ENCODE measurements at places on chromosomes 11 and 22.

- no peak for DNase-seq
Measured at GRCh38 chr22:43338766-43339345, 4.3 kb downstream of the SCUBE1 start.

DNA sequence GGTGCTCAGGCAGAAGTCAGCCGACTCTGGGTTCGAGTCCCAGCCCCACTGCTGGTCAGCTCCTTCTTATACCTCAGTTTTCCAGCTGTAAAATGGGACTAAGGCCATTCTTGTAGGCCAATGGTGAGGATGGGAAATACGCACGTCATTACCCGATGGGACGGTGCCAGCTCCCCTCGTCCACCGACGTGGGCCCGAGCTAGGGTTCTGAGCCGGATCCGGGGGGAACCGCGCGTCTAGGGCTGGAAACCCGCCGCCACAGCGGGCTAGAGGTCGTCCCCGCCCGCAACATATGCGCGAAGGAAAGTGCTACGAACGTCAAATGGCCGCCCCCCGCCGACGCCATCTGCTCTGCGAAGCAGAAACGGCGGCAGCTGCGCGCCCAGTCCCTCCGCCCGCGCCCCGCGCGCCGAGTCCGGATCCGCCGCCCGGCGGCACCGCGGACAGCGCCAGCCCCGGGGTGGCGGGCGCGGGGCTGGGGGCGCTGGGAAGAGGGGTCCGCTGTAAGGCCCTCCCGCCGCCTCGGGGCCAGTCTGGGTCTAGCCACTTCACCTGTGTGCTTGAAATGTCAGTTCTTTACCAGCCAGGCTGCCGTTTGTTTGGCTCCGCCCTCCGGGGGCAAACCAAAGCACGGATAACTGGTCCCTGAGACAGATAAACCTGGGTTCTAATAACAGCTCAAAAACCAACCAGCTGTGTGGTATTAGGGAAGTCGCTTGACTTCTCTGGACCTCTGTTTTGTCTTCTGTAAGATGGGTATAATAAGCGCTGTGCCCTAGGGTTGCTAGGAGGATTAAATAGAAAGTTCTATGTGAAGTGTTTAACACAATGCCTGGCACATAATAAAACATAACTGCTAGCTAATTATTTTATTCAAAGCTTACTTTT is 103.5 kb upstream of the RCN1 start:
- no peak for DNase-seq

DNA sequence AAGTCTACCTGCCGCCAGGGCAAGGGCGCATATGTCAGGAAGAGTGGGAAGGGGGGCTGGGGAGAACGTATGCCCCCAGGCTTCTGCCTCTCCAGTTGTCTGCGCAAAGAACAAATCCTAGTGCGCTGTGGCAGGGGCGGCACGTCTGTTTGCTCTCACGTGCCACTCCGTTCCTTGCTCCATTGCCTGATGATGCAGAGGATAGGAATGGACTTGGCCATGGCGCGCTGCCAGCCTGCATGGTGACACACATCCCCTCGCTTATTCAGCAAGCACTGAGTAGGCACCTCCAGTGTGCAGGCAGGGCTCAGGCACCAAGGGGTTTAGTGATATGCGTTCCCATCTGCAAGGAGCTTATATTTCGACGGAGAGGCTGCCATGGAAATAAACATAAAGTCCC is 45.4 kb upstream of the SLC22A12 start:
- peak; percentile 7 for DNase-seq

DNA sequence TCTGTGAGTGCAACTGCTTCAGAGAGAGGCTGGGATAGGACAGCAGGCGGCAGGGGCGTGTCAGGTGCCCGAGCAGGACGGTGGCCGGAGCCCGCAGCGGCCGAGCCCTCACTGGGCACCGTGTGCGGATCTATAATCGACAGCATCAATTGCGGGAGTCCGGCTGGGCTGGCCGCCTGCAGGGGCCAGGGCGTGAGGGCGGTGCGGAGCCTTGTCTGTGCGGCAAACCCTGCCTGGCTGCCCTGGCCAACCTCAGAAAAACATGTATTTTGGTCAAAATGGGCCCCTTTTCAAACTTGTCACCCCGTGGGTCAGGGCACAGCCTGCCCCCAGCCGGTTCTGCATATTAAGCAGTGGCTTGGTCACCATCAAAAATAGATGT is 91.3 kb upstream of the KCNQ1OT1 start:
- no peak for DNase-seq

DNA sequence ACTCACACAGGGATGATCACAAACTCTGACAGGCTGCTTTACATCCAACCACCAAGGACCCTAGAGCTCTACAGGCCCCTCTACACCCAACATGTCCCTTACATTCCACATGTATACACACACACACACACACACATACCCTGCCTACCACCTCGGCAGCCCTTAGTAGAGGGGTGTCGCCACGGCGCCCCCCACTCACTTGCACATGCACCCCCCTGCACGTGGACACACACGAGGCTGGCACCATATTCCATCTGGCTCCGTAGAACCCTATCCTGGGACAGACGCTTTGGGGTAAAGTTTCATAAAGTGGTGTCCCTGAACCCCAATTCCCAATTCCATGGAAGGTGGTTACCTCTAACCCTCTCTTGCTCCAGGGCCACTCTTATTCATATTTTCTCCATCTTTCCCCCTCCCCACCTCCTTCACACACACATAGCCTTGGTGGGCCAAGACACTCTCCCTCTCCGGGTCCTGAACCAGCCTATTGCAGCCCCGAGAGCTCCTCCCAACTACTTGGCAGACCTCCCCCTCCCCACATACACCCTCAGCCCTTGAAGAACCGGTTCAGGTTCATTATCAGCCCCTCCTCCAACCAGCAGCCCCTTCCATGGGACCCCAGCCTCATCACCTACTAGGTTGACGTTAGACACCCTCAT is 809 bp downstream of the PDE2A start:
- DNase-seq = no peak

GRCh38 chr11:133047036-133047770 is 485.1 kb downstream of the OPCML start:
- DNase-seq = no peak

DNA sequence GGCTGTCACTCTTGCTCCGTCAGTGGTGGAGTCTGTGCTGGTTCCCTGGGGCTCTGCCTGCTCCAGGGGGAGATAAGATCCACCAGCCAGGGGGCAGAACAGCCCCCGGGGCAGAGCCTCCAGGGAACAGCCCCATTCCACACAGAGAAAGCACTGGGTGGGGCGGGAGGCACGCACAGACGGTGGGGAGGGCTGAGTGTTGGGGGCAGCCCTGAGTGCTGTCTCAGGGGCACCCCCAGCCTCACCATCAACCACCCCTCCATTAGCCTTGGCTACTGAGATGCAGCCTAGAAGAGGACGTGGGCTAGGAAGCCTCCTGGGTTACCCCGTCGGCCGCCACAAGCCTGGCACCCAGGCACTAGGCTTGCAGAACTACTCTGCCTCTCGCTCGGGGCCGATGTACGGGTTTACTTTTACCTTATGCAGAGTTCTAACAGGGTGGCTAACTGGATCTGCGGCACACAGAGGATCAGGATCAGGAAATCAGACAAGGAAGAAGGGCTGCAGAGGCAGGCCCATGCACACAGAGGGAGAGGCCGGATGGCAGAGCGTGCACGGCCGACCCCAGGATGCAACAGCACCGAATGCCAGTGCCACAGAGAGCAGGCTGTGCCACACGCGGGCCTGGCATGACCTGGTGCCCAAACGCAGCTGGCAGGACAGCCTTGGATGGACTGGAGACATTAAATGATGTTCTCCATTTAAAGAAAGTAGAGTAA is 140.5 kb downstream of the CTTN start:
- no peak for DNase-seq

GRCh38 chr22:45896153-45896951 is 80.6 kb downstream of the WNT7B start:
- DNase-seq = no peak

DNA sequence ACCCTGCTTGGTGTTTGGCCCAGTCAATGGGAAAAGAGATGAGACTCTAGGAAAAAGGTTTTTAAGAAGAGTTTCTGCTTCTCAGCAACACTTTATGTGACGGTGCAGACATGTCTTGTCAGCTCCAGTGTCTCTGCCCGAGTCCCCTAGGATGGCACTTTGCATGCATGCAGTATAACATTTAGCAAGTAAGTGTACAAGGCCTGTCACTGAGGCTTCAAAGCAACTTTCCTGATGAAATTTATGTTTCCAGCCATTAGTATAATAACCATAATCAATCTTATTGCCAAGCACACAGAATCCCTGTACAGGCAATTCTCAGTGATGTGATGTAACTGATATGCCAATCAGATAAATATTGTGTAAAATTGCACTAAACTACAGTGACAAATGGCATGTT is 248.1 kb upstream of the PLET1 start:
- DNase-seq = no peak
